Mucosa of descending colon (tissue), 3 donors: ENCODE measurements at places on chromosomes 5 and 9.

DNA sequence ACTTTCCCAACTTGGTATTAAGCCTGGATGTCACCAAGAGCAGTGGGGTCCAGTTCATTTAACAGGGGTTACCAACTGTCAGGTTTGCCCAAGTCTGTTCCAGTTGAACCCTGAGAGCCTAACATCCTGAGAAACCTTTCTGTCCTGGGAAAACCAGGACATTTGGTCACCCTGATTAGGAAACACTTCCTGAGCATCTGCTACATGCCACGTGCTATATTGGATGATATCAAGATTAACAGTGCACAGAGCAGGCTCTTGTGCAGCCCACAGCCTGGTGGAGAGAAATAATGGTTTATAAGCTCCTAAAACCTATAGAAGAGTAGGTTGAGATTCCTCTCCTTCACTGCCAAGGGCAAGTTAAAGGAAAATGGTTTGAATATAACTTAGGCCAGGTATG is 102.9 kb upstream of the RAD23B start:
- no peak for DNase-seq

DNA sequence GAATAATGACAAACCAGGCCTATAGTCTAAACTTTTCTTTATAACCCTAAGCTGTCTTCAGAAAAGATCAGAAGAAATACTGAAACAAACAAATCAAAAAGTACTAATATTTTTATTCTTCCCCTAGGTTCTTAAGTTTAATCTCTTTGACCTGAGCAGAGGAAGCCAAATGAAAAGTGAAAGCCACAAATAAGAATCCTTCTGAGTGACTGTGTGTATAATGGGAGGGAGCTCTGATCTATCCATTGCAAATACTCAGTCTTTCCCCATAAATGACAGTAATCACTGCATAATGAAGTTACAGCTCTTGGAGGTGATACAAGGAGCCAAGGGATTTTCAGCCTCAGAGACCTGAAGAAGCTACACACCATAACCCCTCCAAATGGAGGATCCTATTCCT is 126.9 kb upstream of the ATP10B start:
- no peak for DNase-seq

GRCh38 chr5:34014626-34015025 is 6.8 kb upstream of the AMACR start:
- no peak for DNase-seq

DNA sequence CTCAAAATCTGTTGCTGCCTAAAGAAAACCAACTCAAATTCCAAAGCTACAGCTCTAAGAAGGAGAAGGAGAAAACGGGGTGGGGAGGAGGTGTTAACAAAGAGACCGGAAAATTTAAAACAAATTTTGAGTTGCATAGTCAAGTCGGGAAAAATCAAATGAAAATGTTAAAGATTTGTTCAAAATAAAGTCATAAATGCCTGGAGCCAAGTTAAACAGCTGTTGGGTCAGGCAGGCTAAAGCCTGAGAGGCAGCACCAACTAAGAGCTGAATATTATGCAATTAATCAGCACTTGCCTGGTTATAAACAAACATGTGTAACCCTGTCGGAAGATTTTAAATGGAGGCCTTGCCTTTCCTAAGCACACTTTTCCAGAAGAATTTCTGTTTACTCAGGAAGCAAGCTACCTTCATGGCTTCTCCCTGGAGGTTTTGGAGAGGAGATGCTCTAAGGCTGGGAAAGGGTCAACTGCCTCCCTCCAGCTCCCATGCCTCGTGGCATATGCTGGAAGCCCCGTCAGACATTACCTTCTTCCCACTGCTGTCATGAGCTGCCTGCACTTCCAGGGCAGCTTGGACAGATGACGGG is 270.5 kb downstream of the DMRT2 start:
- no peak for DNase-seq

GRCh38 chr5:158383486-158383885 is 524.5 kb upstream of the CLINT1 start:
- DNase-seq = no peak

- DNase-seq = no peak
Observed at GRCh38 chr5:156838961-156839360, 11.1 kb upstream of the PPP1R2B start.

- no peak for DNase-seq
Observed at GRCh38 chr9:109048822-109049221, 35.5 kb upstream of the CTNNAL1 start.

DNA sequence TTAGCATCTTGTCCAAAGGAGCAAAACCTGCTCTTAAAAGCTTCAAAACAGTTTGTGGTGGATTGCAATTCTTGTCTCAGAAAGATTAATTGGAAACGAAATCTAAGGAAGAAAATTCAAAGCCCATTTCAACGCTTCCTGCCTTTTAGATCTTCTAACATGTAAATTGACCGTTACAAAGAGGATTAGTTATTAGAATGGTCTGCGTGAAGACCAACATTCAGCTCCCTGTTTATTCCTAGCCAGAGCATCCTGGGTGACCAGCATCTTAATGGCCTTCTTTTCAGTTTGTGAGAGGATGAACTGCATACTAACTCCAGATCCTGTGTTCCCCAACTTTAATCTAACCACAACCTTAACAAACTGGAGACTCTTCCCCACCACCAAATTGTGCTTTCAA is 109.9 kb upstream of the SLC1A3 start:
- no peak for DNase-seq

DNA sequence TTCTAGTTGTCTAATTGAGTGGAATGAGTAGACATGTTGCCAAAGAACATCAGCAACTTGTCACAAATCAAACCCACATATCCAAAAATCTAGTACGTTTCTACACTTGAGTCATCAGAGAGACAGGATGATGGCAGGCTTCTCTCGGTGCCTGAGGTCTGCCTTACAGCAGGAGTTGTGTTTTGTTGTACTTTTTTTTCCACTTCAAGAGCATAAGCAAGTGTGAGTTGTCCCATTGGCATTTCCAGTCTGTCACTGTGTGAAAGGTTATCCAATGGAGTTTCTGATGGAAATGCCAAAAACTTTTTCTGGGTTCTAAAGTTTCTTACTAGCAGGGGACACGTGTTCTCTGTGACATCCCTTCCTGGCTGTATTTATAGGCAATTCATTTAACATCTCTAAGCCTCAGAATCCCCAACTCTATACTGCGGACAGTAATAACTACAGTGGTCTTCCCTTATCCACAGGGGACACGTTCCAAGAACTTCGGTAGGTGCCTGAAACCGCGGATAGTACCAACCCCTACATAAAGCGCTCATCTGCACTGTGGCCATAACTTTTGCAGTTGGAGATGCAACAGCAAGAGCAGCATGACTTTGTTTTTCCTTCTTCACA is 246.5 kb downstream of the SYK start:
- no peak for DNase-seq

GRCh38 chr9:26656003-26656870 is 236.4 kb downstream of the CAAP1 start:
- no peak for DNase-seq

- peak; percentile 70 for DNase-seq
Observed at GRCh38 chr9:133251773-133252172, 23.2 kb downstream of the ABO start.

DNA sequence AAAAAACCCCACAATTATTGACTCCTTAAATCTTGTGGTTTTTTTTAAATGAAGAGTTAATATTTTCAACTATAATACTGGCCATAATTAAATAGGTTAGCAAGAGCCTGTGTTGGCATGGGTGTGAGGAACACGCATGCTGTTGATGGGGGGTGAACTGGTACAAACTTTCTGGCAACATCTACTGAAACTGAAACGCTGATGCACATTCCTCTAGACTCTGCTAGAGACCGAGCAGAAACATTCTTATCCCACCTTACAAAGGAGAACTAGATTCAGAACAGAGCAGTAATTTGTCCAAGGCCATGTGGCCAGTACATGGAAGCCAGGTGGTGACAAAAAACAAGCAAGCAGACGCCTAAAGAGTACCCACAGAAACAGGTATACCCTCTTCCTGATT is 2.4 kb downstream of the BICD2 start:
- no peak for DNase-seq

GRCh38 chr5:180792965-180793287 is 9.7 kb downstream of the MGAT1 start:
- DNase-seq = no peak

- no peak for DNase-seq
Observed at GRCh38 chr9:116817762-116818161, 130.7 kb downstream of the TRIM32 start.

DNA sequence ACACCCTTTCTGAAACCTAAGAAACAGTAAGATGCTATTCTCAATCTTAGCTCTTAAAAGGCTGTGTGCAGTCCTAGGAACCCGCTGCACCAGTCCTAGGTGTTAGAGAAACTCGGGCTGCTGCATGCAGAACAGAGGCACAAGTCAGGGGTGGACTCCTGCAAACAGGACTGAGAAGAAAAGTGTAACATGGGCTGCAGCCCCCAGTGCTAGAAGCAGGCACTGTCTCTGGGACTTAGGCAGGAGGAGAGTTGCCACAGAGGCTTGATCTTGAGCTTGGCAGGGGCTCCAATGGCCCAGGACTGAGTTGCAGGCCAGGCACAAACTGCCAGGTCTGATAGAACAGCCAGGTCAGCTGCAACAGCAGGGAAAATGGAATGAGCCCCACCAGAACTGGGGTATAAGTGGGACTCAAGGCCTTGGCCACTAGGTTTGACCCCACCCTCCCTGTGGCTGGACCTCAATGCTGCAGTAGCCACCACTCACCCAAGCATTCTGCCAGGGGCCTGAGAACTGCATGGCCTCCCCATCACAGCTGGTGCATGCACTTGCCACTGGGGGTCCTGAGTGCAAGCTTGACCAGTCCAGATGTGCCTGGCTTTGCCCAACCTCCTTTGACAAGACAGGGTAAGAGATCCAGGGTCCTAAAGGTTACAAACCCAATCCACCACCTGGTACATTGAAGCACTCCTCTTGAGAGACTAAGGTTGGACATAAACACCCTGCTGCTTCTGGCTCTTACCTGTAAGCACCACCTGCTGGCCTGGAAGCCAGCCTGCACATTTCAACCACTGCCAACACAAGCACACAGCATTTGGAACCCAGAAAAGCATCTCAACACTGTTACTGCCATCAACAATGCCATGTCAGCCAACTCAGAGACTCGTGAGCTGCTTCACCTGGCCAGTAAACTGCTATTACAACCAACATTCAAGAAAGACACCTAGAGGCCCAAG is 103.3 kb downstream of the FBXL17 start:
- DNase-seq = no peak

DNA sequence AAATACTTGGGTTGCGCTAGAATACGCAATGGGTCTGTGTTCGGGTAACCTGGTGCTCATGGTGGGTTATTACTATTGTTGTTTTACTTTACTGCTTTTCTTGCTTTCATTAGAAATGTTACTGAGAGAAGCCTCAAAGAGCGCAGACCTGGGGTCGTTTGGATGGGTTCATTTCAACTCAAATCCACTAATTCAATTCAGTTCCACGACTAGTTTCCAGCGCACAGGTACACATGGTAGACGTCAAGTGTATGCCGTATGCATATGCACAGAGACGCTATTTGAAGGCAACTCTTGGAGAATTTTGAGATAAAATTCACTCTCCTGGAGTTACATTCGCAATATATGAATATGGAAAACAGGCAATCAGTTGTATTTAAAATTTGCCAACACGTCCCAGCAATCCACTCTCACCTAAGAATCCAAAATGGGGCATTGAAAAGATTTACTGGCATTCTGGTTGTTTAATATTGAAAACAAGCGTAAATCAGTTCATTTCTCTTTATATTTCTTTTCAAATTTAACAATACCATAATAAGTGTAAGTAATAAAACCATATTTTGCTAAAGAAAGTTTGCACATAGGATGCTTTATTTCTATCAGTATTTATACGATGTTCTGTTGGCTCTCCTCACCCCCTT is 4.4 kb upstream of the PAX5 start:
- DNase-seq = no peak

- no peak for DNase-seq
Observed at GRCh38 chr9:126461029-126461428, 134.4 kb downstream of the MVB12B start.

GRCh38 chr9:121718501-121718900 is 67.1 kb downstream of the DAB2IP start:
- DNase-seq = no peak

- DNase-seq = no peak
Observed at GRCh38 chr9:107087222-107087621, 195.9 kb upstream of the RAD23B start.

- DNase-seq = no peak
Observed at GRCh38 chr5:102625468-102625867, 126.7 kb upstream of the SLCO6A1 start.

DNA sequence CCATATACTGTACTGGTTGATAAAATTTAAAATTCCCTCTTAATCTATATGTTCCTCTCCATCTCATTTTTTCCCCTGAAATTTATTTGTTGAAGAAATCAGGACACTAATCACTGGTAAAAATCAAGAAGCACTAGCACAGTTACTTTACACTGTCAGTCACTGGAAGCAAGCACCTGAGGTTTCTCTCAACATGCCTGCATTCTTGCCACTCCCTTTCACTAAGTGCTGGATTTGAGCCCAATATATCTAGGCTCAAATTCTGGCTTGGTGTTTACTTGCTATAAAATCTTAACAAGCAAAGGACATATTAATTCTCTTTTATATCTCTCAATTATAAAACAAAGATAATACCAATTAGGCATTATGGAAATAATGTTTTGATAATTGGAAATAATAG is 58.6 kb downstream of the DIAPH1 start:
- peak; percentile 19 for DNase-seq

DNA sequence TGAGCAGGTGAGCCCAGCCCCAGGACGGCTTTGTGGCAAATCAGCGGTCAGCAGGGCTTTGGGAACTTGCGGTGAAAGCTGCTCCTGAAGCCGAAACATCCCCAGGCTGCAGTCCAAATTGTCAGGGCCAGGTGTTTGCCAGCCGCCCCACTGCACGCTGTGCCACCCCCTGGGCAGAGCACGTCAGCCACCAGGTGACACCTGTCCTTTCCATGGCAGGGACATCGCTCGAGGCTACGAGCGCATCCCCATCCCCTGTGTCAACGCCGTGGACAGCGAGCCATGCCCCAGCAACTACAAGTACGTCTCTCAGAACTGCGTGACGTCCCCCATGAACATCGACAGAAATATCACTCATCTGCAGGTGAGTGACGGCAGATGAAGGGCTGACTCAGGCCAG is 64.4 kb upstream of the CACNA1B start:
- DNase-seq = no peak

GRCh38 chr9:99954819-99955218 is 48.4 kb downstream of the STX17 start:
- no peak for DNase-seq

- DNase-seq = no peak
Observed at GRCh38 chr5:82397741-82398320, 119.7 kb upstream of the RPS23 start.

- no peak for DNase-seq
Observed at GRCh38 chr9:94894094-94894699, 167.7 kb downstream of the AOPEP start.
